H54 (cell line): ENCODE measurements at places on chromosomes 7 and 10.

DNA sequence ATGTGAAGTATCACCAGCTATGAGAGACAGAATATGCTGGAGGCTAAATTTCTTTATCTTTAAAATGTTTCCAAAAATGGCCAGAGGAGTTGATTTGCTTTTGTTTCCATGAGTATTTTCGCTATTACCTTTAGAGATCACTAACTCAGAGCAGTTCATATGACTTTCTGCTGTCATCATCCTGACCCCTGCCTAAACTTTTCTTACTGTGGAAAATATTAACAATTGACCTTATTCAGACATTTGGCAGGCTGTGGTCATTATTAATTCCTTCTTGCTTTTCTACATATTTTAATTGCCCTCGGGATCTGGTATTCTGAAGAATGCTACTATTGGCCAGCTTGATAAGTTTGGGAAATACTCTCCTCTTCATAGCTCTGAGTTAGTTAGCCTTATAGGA, 156.5 kb downstream of the EXOC4 start:
- no peak for DNase-seq

- DNase-seq, result no peak
These were observed 205.5 kb upstream of the LRRN3 start for GRCh38 chr7:110885474-110885873.

DNA sequence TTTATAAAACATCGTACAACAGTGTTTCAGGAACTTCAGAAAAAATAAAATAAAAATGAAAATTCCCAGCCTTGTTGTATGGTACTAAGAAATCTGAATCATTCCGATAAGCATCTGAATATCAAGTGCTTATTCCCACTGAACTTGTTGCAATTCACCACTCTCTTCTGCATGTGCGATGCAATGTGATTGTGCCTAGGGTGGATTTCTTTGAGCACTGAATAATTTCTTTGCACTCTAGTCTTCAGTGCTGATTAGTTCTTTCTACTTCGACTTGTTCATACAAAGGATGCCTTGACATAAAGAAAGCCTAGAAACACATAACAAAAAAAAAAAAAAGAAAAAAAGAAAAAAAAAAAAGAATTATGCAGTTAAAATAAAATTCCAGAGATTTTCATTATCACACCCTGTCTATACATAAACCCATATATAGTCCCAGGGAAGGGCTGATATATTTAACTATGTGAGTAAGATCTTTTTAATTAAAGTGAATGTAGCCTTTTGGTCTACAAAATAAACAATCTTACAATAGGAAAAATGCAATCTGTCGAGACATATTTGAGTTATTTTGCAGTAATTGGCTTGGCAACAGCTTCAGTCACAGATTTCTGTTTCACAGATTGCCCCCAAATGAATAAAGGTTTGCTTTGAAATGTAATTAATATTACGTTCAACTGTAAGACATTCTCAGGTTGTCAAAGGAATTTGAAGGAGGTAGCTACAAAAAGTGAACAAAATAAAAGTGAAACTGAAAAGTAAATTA, 1118.9 kb upstream of the CELF2 start:
- DNase-seq, result no peak

DNA sequence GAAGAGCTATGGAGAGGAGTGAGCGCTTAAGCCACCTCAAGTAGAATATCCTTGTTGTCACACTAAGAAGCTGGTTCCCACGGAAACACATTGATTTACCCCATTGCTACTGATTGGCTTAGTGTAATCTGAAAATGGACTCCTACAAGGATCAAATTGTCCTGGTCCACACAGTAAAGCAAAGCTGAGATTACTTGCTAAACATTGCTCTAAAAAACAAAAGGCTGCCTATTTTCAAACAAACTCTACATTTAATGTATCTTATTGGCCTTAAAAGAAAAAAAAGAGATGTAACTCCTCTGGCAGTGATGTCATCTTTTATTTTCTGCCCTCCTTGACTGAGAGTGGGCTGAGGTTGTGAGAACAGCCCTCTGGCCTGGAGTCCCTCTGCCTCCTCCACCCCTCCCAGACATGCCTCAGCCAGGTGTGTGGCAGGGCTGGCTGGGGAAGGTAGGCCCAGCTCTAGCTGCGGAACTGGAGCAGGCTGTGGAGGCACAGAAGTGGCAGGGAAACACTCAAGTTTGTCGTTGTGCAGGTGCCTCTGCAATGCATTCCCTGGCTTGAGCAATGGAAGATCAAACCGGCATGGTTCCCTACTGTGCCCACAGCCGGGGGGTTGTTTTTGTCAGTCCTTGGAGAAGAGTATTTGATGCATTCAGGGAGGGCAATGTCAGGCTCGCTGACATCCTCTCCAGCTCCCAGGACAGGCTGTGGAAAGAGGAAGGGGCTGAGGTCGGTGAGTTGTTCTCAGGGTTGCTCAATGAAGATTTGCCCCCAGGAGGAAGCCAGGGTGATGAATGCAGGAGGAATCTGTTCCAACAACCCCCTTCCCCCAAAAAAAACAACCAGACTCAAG, 9.1 kb downstream of the KLF6 start:
- DNase-seq, result no peak

DNA sequence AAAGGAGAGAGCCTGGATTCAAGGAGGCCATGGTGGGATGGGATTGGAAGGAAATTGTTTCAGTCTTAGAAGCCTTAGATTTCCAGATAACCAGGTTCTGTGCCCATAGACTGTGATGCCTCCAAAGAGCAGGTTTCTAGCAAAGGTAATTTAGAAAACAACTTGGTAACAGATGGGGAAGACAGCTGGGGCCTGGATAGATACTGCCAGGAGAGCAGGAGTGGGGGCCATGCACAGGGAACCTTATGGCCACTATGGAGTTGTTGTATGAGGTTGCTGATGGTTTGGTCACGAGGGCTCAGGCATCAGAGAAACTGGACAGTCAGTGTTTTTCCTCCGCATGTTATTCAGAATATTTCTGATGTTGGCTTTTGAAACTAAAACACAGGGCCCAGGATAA, 901.9 kb downstream of the LRMDA start:
- DNase-seq, result no peak

- no peak for DNase-seq
These were observed 41.4 kb downstream of the GNA12 start for GRCh38 chr7:2802504-2803341.

DNA sequence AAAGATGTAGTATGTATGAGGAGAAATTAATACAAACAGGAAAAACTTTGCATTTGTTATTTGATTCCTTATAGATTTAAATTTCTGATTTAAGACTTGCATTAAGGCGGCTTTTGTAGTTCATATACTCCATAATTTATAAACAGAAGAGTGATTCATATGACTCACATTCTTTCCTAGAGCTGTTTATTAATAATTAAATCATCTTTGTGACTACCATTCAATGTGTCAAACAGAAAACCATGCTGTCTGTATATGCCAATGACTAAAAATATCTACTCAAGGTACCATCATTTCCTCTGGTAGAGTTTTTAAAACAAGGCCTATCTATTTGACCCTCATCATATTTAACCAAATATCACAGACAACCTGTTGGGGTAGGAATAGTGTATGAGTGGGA, 501.7 kb downstream of the PARD3 start:
- DNase-seq, result no peak

GRCh38 chr10:126210051-126210651, 178.1 kb downstream of the ADAM12 start:
- no peak for DNase-seq

GRCh38 chr7:155168597-155169480, 98.7 kb downstream of the HTR5A start:
- no peak for DNase-seq

DNA sequence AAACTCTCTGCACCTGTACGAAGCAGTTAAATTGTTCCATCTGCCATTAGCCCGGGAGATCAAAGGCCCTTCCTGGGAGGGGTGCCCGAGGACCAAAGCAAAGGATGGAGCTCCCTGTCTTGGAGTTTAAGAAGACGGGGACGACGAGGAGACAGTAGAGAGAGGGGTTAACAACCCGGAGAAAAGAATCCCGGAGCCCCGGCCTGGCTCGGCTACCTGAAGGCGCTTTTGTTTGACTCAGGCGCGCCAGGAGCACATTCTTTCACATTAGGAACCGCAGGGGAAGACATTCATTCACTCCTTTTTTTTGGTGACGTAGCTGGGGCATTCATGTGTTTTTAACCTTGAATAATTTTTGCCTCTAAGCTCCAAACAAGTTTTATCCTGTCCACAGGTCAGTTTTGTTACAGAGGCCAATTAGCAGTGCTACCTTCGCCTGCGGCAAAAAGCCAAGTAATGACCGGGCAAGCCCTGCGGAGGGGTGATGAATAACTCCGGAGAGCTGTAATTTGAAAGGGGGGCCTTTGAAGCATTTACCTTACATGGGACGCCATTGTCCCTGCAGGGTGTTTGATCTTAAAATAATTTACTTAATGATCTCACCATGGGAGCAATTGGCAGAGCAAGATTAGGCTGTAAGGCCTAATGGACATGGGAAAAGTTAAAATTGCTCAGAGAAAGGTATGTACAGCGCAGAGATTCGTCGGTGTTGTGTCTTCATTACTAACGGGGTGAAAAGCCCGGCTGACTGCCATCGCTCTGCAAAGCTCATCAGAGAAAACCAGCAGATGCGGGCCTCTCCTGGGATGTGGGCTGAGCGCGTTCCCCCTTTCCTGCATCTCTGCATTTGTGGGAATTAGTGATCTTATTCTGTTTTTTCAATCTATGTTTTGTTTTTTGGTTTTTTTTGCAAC, 258.0 kb upstream of the SP4 start:
- no peak for DNase-seq

DNA sequence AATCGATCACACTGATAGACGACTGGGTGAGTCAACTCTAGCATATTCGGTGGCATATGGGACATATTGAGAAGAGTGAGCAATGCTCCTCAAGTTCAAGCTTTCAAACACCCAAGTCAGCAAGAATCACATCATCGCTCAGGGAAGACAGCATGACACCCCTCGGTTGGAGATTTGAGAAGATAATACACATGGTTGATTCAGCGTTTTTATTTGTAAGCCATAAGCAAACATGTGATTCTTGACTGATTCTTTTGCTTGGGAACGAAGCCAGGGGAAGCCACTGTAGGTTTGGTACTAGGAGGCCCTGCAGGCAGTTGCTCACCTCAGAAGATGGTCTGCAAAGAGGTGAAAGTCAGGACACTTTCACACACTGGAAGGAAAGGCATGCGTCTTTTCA, 12.6 kb downstream of the UCMA start:
- no peak for DNase-seq

GRCh38 chr7:77888998-77889397, 90.4 kb downstream of the PHTF2 start:
- no peak for DNase-seq

DNA sequence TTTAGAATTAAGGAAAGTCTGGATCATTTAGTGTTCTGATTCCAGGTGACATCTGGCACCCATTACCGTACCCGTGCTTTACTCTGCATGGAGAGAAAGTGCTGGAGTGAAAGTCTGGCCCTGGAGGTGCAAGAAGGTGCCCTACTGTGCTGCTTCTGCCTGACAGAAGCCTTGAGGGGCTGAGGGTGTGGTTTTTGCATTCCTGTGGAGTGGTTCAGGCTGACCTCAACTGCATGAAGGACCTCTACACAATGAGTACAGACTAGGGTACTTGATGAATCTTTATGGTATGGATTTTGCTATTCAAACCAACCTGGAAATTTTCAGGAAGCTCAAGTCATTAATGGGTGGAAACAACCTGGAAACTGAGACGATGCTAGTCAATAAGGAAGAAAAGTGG, 45.1 kb upstream of the GSAP start:
- DNase-seq, result no peak

DNA sequence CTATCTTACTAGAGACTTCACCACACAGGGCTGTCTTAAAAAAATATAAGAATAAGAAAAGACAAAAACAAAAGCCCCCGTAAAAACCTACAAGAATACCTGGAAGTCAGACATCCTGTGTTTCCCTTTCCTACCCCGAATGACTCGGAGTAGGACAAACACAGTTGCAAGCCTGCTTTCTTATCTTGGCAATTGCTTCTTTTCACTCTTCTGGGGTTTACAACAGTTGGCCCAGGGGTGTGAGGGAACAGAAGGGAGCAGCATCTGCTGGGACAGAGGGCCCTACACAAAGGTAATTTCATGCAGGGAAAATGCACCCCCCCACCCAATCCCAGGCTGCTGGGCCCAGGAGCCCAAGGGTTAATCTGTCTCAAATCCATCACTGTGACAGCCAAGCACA, 220.6 kb downstream of the ARHGAP12 start:
- no peak for DNase-seq

DNA sequence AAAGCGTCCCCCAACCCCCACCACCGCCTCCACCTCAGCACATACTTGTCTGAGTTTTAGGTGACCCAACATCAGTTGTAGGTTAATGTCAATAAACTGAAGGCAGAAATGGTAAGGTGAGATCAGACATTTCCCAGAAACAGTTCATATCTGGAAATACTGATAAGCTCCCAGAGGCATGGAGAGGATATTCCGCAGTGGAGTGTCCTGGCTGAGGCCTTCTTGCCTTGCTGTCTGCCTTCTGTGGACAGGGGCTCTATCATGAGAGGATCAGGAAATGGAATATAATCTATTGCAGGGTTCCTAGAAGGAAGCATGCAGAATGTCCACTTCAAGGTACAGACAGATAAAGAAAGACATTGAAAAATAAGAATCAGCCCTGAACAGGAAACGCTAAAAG, 473.3 kb upstream of the MKI67 start:
- DNase-seq, result no peak

- no peak for DNase-seq
These were observed 86.5 kb downstream of the FOXL3 start for GRCh38 chr7:376306-377079.

- DNase-seq, result peak; percentile 60
These were observed 47.6 kb downstream of the STEAP1B start for GRCh38 chr7:22452142-22452959.

DNA sequence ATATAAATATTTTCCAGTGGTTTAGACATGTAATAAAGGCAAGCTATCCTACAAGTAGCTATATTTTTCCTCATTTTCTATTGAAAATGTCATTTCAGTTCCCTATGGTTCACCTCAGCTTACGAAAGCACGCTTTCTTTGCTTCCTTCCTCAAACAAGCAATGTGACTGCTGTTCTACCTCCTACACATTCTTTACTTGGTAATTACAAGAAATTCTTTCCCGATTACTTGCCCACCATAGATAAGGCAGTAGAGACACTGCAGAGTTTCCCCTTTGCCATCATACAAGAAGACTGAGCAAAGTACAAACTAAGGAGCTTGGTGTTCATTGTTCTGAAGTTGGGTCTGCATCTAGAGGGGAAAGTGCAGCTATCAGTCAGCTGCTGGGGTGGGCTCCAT, 249.4 kb downstream of the CRPPA start:
- no peak for DNase-seq

DNA sequence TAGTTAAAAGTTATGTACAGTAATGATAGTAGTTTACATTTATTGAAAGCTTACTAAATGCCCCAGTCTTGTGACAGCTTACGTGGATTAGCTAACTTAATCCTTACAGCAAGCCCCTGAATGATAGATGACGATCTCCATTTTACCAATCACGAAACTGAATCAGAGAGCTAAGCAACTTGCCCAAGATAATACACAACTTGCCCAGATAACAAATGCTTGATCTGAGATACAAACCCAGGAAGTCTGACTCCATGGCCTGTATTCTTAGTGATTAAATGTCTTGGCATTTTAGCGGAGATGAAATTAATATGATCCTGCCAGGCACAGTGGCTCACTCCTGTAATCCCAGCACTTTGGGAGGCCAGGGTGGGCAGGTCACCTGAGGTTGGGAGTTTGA, 46.9 kb upstream of the FMC1 start:
- DNase-seq, result no peak

GRCh38 chr7:140192176-140192575, 15.4 kb upstream of the KDM7A start:
- no peak for DNase-seq
